ENCODE measurements at places on chromosomes 5 and 9.

DNA sequence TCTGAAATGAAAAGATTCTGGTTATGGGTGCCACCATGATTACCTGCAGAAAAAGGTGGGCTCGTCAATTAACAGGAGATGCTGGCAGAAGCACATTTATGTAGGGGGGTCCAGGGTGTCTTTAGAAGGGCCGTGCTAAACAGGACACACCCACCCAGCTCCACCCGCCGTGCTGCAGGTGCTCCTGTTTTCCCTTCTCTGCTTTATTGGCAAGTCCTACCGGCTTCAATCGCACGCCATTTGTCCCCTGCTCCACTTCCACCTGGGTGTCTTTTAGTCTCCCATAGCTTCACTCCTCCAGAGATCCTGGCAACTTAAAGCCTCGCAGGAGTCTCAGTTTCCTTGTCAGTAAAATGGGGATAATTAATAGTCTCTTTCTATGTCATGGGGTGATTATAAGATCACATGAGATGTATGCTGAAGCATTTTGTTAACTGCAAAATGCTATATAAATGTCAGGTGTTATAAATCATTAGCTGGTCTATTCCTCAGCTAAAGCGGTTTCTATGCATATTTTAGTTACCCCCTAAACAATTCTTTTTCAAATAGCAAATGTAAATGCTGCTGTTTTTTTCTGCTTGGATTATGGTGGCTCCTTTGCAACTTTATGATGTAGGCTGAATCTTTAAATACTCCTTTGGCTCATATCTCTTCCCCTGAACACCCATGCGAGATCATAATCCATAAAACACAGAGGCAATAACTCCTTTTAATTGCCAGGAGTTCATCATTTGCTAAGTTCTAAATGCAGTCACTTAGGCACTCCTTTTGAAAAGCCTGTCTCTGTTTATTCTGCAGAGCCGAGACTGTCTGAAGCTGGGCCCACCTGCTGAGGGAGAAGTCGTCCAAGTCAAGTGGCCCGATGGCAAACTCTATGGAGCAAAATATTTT lies 406.9 kb downstream of the KDM4C start:
- no peak for DNase-seq

GRCh38 chr9:9764821-9765220 lies 848.0 kb downstream of the PTPRD start:
- DNase-seq = peak; percentile 17

DNA sequence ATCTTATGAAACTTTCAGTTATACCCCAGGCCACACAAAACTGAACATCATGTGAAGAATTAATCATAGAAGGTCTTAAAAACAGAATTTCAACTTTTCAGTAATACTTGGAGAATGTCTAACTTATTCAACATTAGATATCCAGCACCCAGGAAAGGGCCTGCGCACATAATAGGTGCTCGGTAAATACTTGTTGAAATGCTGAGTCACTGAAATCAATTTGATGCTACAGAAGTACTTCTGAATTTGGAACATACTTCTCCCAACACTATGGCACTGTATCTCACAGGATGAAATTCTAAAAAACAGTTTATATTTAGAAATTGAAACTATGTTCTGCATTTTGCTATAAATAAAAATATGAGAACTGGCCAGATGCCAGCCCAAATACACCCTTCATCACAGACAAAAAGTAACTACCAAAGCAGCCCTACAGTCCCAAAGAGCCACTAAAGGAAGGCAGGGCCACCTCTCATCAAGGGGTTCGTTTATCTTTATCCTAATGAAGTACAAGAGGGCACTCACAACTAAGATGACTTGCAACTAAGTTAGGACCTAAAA lies 26.5 kb downstream of the MRPS27 start:
- no peak for DNase-seq

DNA sequence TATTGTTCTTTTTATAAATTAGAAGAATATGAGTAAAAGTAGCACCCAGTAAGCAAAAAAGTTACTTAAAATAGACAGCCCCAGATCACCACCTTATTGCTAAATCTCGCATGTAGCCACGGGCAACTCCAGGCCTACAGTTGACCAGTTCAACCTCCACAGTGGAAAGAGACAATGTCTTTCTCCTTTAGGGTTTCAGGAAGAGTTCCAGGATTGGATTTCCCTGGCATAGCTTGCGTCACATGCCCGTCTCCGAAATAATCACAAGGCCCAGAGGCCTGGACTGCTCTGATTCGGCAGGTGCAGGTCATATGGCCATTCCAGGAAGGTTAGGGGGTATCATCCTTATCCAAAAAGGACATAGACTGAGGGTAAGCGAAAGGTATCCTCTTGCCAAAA lies 9.9 kb upstream of the PFDN1 start:
- DNase-seq = no peak

DNA sequence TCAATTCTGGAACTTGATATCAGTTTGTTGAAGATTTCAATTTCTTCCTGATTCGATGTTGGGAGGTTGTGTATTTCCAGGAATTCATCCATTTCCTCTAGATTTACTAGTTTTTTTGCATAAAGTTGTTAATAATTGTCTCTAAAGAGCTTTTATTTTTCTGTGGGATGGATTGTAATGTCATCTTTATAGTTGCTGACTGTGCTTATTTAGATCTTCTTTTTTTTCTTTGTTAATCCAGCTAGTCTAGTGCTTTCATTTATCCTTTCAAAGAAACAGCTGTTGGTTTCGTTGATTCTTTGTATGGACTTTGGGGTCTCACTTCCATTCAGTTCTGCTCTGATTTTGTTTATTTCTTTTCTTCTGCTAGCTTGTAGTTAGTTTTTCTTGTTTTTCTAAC lies 302.0 kb upstream of the DMAC1 start:
- no peak for DNase-seq

DNA sequence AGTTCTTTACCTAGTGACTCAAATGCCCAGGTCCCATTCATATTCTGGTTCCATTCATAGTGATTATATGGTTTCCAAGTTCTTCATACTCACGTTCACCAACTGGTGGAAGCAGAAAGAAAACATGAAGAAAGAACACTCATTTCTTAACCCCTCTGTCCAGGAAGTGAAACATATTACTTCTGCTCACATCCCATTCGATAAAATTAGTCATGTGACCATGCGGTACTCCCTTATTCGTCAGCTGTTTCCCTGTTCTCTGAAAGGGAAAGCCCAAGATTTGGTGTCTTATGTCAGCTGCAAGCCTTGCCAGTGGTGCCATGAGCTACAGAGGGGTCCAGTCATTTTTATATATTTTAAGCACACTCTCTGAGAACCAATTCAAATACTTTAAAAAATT lies 387.0 kb upstream of the DMAC1 start:
- no peak for DNase-seq

DNA sequence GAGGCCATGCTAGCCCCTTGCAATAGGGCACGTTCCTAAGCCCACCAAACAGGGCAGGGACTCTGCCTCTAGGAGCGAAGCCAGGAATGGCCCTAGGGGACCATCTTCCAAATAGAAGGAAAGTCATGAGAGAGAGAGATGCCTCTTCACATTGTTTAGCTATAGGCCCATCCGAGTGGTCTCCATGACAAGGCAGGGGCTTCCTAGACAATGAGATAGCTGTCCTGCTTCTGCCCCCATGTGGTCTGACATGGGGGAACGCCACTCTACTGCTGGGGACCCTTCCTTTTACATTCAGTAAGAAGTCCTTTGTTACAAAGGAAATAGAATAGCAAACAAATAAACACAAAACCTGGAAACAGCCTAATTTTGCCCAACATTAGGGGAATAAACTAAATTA lies 17.9 kb upstream of the KIF4B start:
- no peak for DNase-seq

DNA sequence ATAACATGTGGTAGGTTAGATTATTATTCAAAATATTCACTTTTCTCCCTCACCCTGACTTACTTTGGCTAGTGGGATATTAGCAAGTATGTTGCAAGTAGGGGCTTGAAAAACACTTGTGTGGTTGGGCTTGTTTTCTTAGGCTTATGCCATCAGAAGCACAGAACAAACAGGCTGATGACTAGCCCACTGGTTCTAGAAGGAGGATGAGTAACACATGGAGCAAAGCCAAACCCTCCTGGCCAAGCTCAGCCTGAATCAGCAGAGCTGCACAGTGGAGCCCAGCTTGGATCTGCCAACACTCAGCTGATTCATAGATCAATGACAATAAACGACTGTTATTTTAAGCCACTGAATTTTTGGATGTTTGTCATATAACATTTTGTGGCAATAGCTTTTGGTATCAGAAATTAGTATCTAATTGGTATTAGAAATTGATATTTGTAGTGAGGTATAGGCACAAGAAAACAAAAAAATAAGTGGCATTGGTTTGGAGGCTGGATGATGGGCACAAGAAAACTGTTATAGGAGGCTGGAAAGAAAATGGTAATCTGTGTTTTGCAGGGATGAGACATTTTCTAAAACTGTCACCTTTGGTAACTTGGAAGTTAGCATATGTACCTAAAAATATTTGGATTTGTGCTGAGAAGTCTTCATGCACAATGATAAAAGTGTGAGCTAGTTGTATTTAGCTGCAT lies 46.1 kb upstream of the ZBED3 start:
- peak; percentile 3 for DNase-seq

GRCh38 chr9:98226957-98227356 lies 28.5 kb downstream of the TBC1D2 start:
- DNase-seq = no peak

DNA sequence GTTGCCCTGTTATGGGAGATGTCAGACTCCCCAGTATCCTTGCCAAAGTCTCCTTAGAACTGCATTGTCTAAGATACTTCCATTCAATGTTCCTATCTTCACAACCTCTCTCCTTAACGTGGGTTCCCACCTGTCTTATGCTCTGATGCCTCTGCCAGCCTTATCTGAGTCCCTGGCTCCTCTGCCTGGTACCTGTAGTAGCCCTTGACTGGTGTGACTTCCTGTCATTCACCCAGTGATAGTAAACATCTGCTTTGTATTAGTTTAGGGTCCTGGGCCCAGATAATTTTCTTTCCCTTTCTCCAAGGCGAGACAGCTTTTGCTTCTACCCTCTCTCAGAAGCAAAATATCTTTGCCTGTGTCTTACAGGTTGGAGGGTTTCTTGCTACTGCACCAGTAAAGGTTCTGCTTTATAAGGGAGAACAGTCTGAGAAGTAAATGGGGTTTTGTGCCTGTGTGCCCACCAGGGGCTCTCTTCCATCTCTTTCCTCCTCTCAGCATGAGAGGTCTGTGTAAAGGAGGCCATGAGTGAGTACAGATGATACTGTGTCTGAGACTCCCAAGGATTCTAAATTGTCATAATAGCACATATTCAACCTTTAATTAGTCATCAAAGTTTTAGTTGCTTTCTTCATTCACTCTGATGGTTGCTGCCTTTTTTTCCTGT lies 220.8 kb downstream of the PRR16 start:
- DNase-seq = no peak

GRCh38 chr5:87120518-87121303 lies 147.0 kb upstream of the RASA1 start:
- no peak for DNase-seq
